H7 (cell line): ENCODE measurements at places on chromosomes 4 and X. TPM values are rescaled to one million over a fixed set of nuclear protein-coding genes. Genes with fewer than 3 reads are reported as not detected.
A peak's percentile ranks its signal among the peaks of the same experiment; 100 is the strongest.

DNA sequence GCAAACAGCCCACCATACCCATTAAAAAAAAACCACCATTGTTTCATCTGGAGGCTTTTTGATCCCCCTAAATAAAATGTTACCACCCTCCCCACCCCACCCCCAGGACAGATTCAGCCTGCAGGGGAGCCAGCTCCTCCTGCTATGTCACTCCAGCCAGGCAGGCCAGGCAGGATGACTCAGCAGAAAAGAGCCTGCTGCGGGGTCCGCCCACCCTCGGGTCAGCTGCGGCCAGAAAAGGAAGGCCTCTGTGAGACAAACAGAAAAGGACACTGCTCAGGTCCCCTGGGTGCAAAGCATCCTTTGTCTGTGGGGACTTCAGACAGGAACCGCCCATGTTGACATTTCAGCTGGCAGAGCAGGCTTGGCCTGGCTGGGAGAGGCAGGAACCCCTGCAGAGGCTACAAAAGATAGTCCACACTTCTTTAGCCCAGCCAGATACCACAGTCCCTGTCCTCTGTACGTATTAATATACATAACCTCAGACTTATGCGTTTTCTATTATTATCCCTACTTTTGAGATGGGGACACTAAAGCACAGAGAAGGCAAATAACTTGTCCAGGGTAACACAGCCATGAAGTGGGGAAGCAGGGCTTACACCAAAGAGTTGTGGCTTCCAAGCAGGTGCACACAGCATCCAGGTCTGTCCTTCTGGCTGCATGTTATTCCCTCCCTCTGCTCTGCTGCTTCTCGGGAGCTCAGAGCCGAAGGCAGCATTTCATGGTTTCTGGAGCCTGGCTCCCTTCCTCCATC lies 147.7 kb downstream of the CPEB2 start:
- DNase-seq = peak; percentile 51

- peak; percentile 25 for DNase-seq
These were observed 118.7 kb upstream of the AP1S2 start for GRCh38 chrX:15973299-15973698.

- DNase-seq = no peak
These were observed 546.0 kb downstream of the BCOR start for GRCh38 chrX:39551762-39552161.

GRCh38 chr4:48509543-48509942 lies 19.5 kb downstream of the ZAR1 start:
- no peak for DNase-seq

- no peak for DNase-seq
These were observed 163.2 kb downstream of the CCSER1 start for GRCh38 chr4:90290345-90290744.

SPANXB1 gene
- total RNA-seq = not detected in 2 replicates

FOXR2 gene
- total RNA-seq = not detected in 2 replicates

DNA sequence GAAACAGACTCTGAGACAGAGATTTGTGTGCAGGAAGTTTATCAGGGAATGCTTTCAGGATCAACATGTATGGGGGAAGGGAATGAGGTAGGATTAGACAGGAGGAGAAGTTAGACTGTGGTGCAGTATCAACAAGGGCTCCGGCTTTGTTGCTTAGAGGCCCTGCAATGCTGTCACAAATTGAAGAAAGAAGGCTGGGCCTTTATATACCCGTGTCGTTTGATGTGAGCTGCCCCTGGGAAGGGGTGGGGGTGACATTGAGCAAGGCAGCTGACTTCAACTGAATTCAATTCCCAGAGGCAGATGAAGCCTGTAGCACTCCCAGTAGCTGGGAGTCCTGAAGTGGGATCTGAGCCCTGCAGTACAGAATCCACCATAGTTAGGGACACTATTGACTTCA lies 29.5 kb upstream of the USP9X start:
- DNase-seq = peak; percentile 25

DNA sequence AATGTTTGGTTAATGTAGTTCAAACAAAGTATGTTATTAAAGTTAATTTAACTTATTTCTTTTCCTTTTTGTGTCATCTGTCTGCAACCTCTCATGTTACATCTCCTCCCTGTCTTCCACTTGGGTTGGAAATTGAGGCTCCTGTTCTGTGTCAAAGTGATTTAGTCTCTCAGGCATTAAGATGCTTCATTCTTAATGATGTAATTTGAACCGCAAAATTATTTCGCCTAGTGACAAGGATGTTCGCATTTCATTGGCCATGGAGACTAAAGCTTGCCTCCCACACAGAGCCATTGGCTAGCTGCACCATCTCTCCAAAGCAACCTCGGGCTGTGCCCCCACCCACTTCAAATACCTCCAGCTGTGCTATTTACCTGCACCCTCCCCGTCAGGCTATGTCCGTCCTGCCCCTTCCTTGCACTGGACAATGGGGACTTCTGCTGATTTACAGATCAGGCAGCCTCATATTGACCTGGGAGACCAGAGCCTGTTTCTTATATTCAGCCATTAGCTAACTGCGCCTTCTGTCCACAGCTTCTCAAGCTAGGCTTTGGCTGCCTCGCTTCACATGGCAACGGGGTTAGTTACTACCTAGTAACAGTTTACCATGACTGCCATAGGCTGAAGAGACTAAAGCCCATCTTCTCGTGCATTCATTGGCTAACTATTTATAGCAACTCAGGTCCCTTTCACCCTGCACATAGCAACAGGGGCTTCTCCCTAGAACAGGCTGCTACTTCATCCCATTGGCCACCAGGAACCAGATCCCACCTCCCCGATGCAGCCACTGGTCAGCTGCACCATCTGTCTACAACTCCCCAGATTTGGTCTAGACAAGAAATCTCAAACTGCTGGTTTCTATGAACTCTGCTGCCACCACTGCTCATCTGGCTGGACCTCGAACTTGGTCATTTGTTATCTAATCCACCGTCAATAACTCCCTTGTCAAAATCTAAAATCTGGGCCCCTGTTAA lies 8.6 kb upstream of the ZNF157 start:
- DNase-seq = peak; percentile 94

DNA sequence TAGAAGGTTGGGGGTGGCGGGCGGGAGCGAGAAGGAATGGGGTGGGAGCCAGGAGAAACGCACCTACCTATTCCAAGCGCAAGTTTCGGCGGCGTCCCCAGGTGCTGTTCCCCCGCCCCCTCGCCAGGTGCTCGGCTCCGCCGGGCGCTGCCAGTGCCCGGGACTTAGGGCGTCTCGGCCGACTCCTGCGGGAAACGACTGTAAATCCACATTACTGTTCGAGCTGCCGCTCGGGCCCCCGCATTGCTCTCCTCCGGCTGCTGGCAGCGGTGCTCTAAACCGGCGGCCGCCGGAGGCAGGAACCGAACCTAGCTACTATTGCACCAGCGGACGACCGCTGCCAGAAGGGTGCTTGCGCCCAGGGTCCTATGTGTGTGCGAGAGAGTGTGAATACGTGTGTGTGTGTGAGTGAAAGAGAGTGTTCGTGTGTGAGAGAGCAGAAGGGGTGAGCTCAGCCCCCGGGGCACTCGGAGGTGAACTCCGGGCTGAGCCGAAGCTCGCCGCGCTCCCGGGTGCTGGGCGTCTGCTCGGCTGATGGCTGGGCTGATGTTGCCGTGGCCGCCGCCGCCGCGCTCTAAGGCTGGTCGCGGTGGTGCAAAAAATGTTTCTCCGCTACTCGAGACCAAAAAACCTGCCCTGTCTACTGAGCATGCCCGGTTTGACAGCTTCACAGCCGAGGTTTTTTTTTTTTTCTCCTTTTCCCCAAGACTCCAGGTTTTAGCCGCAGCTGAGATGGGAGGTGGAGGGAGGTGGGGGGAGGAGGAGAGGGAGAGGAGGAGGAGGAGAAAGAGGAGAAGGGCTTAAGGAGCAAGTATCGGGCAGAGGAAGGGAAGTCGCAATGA lies 115.7 kb upstream of the TEX13C start:
- DNase-seq = peak; percentile 68

PRKG2 gene
- 2.2 and 3.1 TPM in 2 replicates for total RNA-seq

SHOX gene
- not detected in 2 replicates for total RNA-seq

DNA sequence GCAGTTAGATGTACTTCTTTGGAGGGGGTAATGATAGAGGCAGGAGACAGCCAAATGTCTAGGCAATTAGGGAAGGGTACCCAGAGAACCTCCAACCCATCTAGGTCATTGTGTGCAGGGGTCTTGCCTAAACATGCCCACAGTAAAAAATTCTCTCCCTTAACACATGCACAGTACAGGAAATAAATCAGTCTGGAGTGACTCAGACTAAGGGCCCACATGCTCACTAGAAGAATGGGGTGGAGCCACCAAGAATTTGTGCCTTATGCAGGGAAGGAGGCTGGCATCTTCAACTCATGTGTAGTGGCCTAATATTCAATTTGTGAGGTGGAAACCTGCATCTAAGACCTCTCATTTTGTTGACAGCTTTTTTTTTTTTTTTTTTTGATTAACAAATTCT lies 945.3 kb upstream of the GRIA3 start:
- DNase-seq = no peak

GRCh38 chr4:141636771-141637460 lies 533 bp downstream of the IL15 start:
- DNase-seq = peak; percentile 77

- no peak for DNase-seq
These were observed 94.4 kb downstream of the HHIP start for GRCh38 chr4:144740316-144740715.

IL21 gene
- total RNA-seq = not detected in 2 replicates

DNA sequence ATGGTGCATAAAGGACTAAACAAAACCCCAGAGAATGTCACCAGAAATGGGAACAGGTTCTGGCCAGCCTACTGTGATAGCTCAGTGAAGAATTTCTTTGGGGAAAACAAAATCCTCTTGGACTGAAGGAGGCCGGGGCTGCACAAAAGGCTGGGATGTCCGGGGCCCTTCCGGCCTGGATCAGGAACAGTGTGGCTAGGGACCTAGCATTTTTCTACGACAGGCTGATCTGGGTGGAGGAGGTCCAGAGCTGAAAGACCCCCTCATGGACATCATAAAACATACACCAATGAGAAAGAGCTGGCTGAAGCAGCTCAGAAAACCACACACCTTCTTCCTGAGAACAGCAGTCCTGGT lies 94.7 kb downstream of the BCOR start:
- peak; percentile 8 for DNase-seq

DNA sequence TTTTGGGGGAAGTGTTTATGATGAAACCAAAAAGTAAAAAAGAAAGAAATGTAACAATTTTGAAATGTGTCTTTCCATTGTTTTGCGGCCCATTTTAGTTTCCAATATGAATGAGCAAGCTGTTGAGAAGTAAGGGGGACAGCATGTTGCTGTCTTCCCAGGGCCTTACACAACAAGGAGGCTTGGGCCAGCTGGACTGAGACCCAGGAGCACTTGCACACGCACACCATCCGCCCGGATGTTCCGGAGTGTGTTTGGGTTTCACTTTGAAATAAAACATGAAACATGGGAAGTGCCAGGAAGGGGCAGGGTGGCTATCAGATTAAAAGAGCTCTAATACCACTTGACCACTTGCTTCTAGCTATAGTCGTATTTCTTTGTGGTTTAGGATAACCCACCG lies 144.4 kb downstream of the NHS start:
- DNase-seq = no peak

- DNase-seq = no peak
These were observed 496.9 kb downstream of the PPARGC1A start for GRCh38 chr4:23392860-23393458.

CTAG2 gene
- total RNA-seq = not detected in 2 replicates

OPN1MW3 gene
- total RNA-seq = not detected in 2 replicates

SLC35A2 gene
- 12.0 and 12.3 TPM in 2 replicates for total RNA-seq

GRCh38 chrX:54280466-54280865 lies 77.4 kb downstream of the WNK3 start:
- DNase-seq = no peak

GRCh38 chr4:168852933-168853713 lies 156.9 kb downstream of the CBR4 start:
- no peak for DNase-seq

GRCh38 chrX:16125520-16126149 lies 2.3 kb downstream of the GRPR start:
- DNase-seq = no peak

TMSB15B gene
- 19.7 and 29.4 TPM in 2 replicates for total RNA-seq

LRRC66 gene
- 0.10 and 0.15 TPM in 2 replicates for total RNA-seq

HTRA3 gene
- total RNA-seq = 3.8 and 4.6 TPM in 2 replicates

GRCh38 chr4:6526156-6526555 lies 48.8 kb upstream of the MAN2B2 start:
- DNase-seq = no peak

SOX3 gene
- total RNA-seq = 3.9 and 6.8 TPM in 2 replicates

UGT2A1 gene
- 0.42 and 0.81 TPM in 2 replicates for total RNA-seq

DNA sequence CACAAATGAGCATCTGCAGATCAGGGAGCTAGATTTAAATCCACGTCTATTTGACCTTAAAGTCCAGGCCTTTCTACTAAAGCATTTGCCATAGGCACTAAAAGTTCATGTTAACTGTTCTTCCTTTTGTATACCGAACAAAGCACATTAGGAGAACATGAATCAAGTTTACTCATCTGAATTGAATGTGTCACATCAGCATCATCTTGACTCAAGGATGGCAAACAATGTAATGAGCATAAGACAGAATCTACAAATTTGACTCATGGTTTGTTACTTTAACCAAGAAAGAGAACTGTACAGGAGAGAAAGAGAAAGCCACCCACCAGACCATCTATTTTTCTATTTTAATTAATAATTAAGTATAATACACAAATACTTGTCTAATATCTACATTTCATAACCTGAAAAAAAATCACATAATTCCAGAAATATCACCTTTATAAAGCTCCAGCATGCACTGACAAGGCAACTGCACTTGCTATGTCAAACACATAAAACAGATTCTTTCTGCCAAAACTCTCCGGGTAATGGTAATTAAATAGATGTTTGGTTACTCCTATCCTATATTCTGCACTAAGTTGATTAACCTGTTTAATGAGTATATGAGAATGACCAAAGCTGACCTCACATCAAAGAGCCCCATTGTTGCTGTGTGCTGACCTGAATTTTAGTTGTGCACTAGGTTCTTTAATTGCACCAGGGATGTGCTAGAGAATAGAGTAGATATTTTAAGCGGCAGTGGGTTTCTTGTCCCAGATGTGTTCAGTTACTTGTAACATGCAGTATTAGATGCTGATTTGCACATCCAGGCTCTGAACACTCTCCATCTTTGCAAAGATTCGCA lies 42.5 kb upstream of the LEF1 start:
- no peak for DNase-seq

DNA sequence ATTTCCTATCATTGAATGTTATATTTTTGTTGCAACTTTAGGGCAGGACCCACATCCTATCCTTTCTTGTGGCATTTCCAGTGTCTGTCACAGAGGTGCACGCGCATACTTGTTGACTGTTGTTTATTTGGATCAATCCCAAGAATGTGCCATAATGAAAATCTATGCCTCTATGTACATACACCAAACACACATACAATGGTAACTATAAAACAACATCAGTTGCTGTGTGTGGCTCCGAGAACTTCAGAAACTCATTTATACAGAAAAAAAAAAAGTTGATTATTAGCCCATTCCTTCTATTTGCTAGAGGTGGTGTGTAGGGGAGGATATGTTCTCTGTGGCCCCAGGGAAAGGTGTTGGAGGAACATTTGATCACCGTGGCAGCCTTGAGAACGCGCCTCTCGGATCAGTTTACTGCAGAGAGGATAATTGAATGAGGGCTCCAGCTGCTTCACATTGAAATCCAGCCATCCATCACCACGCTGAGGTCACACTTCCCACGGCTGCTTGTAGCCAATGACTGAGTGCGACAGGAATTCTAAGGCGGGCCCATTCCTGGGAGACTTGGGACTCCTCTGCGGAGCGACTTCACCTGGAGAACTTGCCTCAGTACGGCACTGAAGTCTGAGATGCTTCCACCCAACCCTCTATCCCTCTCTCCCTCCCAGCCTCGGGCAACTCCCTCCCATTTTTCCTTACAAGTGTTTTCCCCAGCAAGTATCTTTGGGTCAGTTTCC lies 19.5 kb downstream of the SMPX start:
- peak; percentile 52 for DNase-seq

VSIG1 gene
- 3.0 and 4.1 TPM in 2 replicates for total RNA-seq

NIPAL1 gene
- 1.7 and 2.5 TPM in 2 replicates for total RNA-seq

ANOS1 gene
- 69.3 and 70.8 TPM in 2 replicates for total RNA-seq
